ENCODE measurements at places on chromosomes 7 and 10.

- DNase-seq = peak; percentile 33
Observed at GRCh38 chr10:49360271-49361177, 35.4 kb downstream of the DRGX start.

DNA sequence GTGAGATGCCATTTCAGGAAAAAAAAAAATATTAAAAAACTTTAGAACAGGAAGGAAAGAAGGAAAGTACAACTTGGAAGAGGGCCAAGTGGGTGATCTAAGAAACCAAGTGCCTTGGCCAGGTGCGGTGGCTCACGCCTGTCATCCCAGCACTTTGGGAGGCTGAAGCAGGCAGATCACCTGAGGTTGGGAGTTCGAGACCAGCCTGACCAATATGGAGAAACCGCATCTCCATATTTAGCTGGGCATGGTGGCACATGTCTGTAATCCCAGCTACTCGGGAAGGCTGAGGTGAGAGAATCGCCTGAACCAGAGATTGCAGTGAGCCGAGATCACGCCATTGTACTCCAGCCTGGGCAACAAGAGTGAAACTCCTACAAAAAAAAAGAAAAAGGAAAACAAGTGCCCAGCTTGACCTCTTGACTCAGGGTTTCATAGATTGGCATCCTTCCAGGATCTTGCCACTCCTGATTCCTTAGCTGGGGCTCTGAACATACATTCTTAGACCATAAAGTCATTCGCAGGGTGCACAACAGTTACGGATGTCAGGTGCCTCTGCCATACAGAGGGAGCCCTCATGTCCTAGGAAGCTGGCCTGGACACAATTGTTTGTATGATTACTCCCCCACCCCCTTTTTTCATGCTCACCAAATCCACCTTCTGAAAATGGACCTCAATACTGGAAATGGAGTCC is 2.1 kb upstream of the GUSB start:
- no peak for DNase-seq

DNA sequence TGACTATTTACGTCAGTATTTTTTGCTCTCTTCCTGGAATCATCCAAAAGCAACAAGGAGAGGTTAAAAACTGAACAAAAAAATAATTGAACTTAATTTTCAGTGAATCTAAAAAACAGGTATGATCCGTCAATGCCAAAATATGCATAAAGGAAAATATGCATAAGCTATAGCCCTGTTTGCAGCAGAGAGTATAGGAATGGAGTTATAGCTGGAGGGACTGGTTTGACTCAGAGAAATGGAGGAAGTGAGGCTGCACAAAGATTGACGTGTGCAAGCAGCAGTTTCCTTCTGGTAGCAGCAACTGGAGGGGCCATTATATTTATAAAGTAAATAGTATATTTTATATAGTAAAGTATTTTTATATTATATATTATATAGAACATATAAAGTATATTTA is 37.1 kb downstream of the GNG11 start:
- DNase-seq = no peak

DNA sequence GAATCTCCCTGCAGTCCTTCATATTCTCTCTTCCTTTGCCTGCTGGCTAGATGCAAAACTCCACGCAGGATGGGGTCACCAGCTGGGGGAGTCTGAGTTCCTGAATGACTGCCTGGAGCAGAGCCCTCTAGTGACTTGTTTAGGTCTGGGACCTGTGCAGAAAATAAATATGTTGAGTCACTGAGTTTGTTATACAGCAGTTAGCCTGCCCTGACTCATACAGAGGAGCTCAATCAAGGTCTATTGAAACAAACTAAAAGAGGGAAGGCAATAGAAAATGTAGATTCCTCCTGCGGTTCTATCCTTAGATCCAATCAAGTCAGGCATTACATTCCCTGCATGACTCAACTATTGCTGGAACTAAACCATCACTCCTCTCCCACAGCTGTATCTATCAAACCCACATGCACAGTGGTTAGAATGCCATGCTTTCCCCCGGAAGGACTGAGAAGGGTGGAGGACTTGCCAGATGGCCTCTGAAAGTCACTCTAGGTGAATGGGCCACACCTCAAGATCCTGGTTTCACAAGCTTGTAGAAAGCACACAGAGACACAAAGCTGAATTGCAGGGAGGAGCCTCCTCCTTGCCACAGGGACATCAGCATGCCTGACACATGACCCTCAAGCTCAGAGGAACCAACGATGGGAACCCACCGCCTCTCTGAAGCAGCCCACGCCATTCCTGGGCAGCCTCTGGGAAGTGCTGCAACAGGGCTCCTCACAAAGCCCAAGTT is 73.9 kb downstream of the SH3PXD2A start:
- peak; percentile 89 for DNase-seq

- DNase-seq = no peak
Observed at GRCh38 chr7:35019179-35019729, 18.0 kb downstream of the DPY19L1 start.

GRCh38 chr7:30584965-30585364 is 9.7 kb upstream of the GARS1 start:
- no peak for DNase-seq

GRCh38 chr7:196283-196682 is 3.9 kb downstream of the FAM20C start:
- no peak for DNase-seq

DNA sequence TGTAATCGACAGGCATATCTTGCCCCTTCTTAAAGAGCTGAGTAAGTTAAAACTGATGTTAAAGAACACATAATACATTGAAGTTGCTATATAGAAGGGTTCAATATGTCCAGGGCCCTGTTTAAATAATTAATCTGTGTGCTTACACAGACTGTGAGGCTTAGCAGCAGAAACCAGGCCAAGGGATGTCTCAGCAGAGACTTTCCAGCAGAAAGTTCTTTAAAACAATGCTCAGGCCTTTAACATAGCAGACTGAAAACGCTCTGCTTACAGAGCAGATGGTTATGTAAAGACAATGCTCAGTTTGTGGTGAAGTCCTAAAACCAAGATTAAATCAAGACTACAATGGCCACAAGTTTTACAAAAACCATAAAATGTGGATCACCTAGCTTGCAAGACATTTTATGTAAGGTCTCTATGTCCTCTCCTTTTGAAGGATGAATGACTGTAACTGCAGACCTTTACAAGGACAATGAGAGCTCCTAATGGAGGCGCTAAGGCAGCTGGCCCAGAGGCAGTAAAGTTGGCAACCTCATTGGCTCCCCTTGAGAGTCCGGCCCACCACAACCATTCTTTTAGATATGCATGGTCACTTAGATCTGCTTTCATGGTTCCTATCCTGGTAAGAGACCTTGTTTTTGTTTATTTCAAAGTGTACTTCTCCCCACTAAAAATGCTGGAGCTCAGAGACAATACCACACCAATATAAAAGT is 56.3 kb downstream of the FZD1 start:
- DNase-seq = no peak

DNA sequence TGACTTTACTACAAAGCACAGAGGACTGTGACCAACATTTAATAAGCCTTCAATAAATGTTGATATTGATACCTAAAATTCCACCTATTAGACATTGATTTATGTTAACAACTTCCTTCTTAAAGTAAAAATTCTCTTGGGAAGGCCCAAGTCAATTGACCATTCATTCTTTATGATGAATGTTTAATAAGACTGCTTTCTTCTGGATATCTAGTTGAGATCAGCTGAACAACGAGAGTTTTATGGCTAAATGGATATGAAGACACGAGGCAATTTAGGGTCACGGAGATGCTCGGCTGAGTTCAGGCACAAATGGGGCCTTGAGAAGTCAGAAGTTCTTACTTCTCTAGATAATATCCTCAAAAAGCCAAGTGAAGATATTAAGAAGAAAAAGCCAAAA is 258.8 kb downstream of the FRMD4A start:
- DNase-seq = no peak

DNA sequence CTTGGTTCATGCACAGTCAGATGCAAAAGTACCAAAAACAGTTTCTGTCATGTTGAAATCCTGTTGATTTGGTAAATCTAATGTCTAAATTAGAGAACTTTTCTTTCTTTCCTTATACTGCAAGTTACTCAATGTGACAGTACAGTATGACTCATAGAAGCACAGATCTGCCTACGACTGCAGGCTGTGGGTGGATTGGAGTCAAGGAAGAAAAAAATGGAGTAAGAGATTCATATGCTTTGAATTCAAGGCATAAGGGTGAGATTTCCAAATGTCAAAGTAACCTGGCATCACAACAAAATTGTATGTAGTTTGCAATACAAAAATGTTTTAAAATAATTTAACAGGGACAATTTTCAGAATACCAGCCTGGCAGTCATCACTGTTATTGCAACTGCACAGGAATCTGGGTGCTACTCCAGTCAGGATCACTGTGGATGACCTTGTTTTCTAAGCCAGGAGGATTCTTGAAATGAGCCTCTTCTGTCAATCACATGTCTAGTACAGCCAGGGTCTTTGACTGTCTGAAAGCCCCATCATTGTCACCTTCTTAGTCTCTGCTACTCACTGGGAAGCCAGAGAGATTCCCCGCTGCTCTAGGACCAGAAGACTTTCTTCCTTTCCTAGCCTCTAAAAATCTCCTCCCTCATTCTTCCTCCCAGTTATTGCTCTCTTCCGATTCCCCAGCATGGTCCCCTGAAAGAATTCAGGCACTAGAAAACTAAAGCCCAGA is 83.6 kb downstream of the CD36 start:
- peak; percentile 86 for DNase-seq

DNA sequence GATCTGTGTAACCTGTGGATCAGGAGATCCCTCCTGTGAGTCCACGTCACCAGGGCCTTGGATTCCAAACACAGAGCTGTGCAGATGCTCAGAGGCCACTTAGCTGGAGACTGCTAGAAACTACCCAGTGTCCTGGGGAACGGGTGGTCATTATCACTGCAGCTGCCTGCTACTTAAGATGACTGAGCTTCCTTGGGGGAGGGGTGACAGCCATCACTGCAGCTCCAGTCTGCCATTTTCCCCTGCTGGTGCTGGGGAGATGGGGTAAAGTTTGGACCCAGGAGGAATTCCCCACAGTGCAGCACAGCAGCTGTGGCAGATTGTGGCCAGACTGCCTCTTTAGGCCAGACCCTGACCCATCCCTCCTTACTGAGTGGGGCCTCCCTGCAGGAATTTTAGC is 78.8 kb upstream of the VOPP1 start:
- DNase-seq = no peak

DNA sequence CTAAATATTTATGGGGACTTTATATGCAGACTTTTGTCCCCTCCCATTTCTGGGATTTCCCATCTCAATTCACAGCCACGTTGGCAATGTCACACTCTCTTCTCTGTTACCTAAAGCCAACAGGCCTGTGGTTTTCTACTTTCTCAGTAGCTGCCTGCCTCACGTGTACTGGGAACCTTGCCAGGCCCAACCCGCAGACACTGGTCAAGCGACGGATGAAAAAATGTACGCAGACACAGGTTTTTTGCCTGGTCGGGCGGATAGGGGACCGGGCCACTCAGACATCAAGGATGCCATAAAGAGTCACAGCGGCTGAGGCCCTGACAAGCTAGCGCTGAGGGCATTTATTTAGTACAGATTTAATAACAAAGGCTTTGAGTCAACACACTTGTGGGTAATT is 204.4 kb upstream of the DPP6 start:
- no peak for DNase-seq

GRCh38 chr10:69650589-69651261 is 20.7 kb downstream of the FAM241B start:
- DNase-seq = no peak

- DNase-seq = no peak
Observed at GRCh38 chr7:127256041-127256725, 3.4 kb upstream of the GRM8 start.

GRCh38 chr7:68247126-68247525 is 1250.5 kb downstream of the TYW1 start:
- DNase-seq = no peak

DNA sequence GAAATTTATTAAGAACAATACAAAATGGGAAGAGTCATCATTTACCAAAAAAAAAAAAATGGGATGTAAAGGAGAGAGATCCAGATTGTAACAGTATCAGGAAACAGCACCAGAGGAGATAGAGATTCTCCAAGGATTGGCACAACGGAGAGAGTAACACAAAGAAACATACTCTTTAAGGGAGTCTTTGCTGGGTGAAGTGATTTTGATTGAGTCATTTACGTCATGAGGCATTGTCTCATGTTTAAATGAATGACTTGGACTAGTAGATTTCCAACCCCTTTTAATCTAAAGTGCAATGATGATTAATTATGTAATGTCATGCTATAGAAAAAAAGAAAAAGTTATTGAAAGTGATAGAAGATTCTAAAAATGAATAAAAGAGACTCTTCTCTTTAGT is 68.8 kb downstream of the ITGB8 start:
- peak; percentile 52 for DNase-seq

- no peak for DNase-seq
Observed at GRCh38 chr7:111408724-111409123, 153.6 kb downstream of the IMMP2L start.

DNA sequence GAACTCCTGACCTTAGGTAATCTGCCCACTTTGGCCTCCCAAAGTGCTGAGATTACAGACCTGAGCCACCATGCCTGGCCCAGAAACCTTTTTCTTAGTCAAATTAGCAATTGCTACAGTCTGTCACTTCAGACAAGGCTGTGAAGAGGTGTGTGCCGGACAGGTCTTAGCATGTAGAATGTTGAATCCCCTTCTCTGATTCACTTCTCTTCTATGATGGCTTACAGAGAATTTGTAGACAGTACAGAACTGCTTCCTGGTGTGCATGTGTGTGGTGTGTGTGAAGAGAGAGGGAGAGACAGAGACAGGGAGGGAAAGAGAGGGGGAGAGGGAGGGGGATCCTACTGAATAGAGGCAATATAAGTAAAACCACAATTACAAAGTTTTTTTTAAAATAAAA is 150.4 kb downstream of the PARD3 start:
- no peak for DNase-seq

GRCh38 chr7:157568106-157568769 is 231.4 kb downstream of the DNAJB6 start:
- DNase-seq = no peak

GRCh38 chr10:91163869-91164474 is 56.5 kb upstream of the PCGF5 start:
- peak; percentile 78 for DNase-seq

DNA sequence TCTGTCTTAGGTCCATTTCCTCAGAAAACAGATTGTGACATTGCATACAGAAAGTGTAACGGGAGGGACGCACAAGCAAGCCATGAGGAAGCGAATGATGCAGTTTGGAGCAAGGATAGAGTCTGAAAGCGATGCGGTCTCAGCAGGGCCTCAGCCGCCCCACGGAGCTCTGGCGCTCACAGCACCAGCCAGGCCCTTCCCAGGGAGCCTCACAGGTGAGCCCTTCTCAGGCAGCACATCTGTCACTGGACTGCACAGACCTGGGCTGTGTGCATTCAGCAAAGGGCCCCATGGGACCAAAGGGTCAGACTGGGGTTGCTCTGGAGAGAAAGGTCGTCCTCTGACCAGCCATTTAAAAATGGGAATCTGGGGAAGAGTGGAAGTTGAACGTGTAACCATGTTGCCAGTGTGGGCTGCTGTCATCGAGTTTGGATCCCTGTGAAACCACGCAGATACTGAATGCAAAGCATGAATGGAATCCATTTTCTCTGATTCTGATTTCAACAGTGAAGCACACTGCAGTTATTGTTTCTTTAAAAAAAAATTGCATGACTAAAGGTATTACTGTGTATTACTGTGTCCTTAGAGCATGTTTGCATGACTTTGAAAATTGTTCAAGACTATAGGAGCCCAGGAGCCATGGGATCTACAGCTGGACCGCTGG is 350.0 kb upstream of the AKR1E2 start:
- DNase-seq = peak; percentile 7

- DNase-seq = no peak
Observed at GRCh38 chr10:117519879-117520278, 22.7 kb upstream of the EMX2 start.

- no peak for DNase-seq
Observed at GRCh38 chr10:101615525-101616116, 27.5 kb downstream of the DPCD start.

Measured in cardiac fibroblast (primary cell).